ENCODE measurements at places on chromosomes 11 and 22.

- no peak for DNase-seq
Measured at GRCh38 chr11:105220121-105220520, 80.6 kb upstream of the CARD18 start.

DNA sequence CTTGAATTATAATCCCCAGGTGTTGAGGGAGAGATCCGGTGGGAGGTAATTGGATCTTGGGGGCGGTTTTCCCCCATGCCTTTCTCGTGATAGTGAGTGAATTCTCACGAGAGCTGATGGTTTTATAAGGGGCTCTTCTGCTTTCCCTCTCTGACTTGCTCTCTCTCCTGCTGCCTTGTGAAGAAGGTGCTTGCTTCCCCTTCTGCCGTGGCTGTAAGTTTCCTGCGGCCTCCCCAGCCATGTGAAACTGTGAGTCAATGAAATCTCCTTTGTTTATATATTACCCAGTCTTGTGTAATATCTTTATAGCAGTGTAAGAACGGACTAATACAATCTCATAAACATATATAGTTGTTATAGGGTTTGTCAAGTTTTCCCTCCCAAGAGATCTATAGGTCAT lies 32.8 kb downstream of the KCNE3 start:
- DNase-seq: no peak

DNA sequence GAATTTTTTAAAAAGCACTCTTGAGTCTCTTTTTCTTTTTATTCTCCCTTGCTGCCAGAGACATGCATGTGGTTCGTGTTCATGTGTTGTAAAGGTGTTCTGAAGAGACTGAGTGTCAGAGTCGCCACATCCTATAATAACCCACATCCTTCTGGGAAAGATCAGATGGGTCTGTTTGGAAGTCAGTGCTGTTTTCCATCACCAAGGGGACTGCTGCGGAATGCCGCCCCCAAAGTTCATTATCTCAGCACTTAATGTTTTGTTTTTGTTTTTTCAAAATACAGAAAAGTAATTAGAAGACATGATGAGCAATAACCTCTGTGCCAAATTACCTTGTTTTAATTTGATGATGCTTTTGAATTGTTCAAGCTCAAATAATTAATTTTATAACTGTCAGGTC lies 56.9 kb upstream of the EIF3M start:
- DNase-seq: no peak

- no peak for DNase-seq
Measured at GRCh38 chr22:36375071-36375980, 12.4 kb downstream of the MYH9 start.

DNA sequence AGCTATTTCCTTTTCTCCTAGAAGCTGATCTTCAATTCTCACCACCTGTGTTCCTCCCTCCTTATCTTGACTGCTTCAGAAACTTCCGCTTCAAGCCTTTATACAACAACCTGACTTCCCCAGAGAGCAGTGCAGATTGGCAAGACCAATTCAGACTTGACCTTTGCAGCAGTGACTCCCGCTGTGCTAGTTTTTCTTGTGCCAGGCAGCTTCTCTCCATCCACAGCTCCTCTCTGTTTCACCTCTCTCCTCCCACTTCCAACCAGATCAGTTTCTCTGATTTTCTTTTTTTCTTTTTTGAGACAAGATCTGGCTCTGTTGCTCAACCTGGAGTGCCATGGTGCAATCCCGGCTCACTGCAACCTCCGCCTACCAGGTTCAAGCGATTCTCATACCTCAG lies 74.3 kb downstream of the GRAMD1B start:
- DNase-seq: no peak

DNA sequence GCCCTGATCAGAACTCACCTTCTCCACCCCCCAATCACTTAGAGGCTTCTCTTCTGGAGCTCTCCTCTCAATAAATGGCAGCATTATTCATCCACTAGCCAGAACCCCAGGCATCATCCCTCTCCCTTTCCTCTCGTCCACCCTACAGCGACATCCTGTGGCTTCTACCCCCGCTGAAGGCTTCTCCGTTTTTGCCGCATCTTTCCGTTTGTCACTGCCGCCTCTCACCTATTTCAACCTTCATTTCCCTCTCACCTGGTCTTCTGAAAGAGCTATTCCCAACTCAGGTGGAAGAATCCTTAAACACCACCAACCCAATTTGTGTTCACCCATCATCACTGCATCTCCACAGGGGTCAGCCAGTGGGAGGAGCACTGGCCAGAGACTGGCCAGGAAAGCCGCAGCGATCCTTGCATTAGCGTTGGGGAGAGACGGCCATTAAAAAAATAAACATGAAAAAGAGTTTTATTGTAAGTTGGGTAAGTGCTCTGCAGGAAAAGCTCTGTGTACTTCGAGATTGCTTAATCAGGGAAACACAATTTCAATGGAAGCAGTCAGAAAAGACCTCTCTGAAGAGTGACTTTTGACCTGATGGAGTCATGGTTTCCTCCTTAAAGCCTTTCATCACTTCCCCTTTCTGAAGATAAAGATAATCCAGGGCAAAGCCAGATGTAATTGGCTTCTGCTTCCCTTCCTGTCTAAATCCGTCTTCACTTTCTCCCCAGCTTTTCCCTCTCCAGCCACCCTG lies 36.7 kb downstream of the SPATA19 start:
- DNase-seq: no peak

- DNase-seq: no peak
Measured at GRCh38 chr11:12123273-12123672, 12.9 kb downstream of the MICAL2 start.

GRCh38 chr11:126476977-126477376 lies 121.5 kb downstream of the ST3GAL4 start:
- no peak for DNase-seq

GRCh38 chr11:134409552-134410429 lies 2.3 kb downstream of the B3GAT1 start:
- DNase-seq: no peak

- DNase-seq: no peak
Measured at GRCh38 chr11:83599066-83599465, 312.9 kb upstream of the CCDC90B start.

GRCh38 chr11:78194490-78194889 lies 5.8 kb downstream of the USP35 start:
- DNase-seq: no peak

DNA sequence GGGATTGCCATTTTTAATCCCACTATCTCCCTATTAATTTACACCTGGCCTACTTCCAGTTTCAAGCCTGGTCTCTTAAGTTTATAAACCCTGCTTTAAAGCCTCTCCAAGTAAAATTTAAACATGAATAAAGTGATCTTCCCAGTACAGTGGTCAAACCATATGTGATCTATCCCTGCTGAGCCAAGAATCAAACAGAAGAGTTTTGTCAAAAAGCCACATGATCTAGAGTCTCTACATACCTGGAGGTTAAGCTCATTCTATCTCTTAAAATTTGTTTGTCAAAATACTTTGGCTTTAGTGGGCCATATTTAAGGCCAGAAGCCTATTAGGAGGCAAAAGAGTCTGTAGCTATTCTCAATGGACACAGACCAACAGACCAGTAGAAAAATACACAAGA lies 42.9 kb upstream of the DDI1 start:
- DNase-seq: no peak

- no peak for DNase-seq
Measured at GRCh38 chr22:35894937-35895708, 133.5 kb downstream of the RBFOX2 start.

- no peak for DNase-seq
Measured at GRCh38 chr11:20089796-20090653, 70.2 kb downstream of the DBX1 start.

- DNase-seq: no peak
Measured at GRCh38 chr11:10809373-10810160, 841 bp upstream of the EIF4G2 start.

- DNase-seq: peak; percentile 94
Measured at GRCh38 chr22:50507421-50507990, at the start of gene LMF2. LMF2 (minus strand) TSS chr22:50507702; CDS start chr22:50507675, 27 bp downstream.

DNA sequence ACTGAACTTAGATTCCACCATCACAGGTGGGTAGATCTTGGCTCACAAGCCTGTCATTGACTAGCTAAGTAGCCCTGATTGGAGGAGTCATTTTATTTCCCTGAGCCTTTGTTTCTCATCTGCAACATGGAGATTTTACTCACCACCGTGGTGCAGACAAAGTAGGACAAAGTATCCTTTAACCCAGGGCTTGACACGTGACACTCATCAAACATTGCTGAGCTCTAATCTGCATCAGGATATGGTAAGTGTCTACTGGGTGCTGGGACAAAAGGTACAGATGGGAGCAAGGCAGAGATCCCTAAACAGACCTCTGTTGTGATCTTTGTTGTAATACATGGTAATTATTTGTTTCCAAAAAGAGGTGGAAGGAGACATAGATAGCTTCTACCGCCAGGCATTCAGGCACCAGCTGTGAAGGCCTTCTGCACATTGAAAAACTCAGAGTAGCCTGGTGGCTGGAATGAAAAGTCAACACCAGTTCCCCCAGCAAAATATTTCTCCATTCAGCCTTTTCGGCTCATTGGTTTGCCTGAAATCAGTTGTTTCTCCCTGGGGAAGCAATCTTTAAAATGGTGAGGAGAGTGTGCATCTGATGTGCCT lies 18.3 kb upstream of the MICAL2 start:
- no peak for DNase-seq

GRCh38 chr22:40326905-40327735 lies 19.2 kb upstream of the ADSL start:
- DNase-seq: no peak

GRCh38 chr22:24566899-24567511 lies 11.2 kb downstream of the SNRPD3 start:
- DNase-seq: no peak

DNA sequence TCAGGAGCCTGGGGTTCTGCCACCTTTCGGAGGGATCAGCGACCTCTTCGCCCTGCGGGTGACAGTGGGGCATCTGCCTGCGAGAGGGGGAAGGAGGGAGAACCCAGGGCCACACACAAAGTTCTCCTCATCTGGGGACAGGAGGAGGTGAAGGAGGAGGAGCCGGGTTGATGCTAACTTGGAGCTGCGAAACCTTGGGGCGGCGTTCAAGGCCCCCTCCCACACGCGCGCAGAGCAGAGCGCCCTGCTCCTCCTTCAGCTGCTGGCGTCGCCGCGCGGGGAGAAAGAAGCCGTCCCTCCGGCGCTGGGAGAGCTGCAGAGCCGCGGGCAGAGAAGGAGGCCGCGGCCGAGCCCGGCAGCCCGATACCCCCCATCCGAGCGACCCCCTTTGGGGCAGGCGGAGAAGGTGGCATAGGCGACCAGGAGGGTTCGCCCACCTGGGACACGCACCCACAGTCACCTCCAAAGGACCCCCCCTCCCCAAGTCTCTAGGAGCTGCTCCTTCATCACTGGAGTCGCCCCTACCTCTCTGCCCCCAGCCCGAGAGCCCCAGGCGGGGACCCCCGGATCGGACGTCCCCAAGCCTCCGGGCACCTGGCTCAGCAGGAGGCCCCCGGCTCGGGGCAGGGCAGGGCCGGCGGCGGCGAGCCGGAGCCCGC lies at the start of gene RASD2:
TSS of gene RASD2 (plus strand) at position 237 of the 659 bp plus-strand sequence. CDS start 5,979 bp downstream, outside the sequence.
- no peak for DNase-seq

DNA sequence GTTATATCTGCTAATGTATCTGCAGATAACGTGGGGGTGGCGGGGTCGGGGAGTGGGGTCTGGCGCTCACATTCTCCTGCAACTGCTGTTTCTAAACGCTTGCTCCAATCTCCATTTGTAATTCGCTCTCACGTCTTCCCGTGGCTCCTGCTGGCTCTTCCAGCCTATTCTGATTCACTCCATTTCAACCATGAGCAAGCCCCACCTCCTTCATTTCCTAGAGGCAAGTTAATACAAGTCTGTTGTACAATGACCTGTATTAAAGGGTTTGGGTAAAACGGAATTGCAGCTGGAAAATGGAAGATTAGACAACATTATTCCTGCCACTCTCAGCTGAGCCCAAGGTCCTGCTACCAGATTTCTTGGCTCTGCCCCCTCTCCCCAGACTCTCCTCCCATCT lies 132.3 kb downstream of the CSNK2A3 start:
- no peak for DNase-seq

GRCh38 chr11:119306373-119306890 lies 10.5 kb downstream of the MCAM start:
- DNase-seq: peak; percentile 42

DNA sequence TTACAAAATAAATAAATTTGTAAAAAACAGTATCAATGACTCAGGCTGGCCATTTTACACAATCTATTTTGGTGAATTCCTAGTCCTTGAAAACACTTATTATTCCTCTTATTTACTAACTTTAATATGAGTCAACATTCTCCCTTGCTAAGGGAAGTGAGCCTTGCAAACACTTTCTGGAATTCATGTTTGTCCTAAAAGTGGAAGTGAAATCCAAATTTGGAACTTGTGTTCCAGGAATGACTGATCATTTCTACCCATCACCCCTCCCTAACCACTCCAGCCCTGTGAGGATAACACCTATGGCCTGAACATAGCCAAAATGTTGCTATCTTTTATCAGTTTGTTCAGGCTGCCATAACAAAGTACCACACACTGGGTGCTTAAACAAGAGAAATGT lies 83.1 kb downstream of the OR5AK2 start:
- no peak for DNase-seq

- DNase-seq: no peak
Measured at GRCh38 chr11:10579700-10580099, 11.2 kb upstream of the LYVE1 start.

- no peak for DNase-seq
Measured at GRCh38 chr11:113862435-113862834, 12.9 kb downstream of the USP28 start.

- DNase-seq: no peak
Measured at GRCh38 chr11:117210620-117211019, 11.4 kb downstream of the TAGLN start.

- no peak for DNase-seq
Measured at GRCh38 chr22:19176732-19177131, 1.8 kb downstream of the SLC25A1 start.

- DNase-seq: no peak
Measured at GRCh38 chr11:46293641-46294103, 16.2 kb downstream of the CREB3L1 start.

- DNase-seq: no peak
Measured at GRCh38 chr11:6194065-6194581, 4.9 kb upstream of the OR52W1 start.

DNA sequence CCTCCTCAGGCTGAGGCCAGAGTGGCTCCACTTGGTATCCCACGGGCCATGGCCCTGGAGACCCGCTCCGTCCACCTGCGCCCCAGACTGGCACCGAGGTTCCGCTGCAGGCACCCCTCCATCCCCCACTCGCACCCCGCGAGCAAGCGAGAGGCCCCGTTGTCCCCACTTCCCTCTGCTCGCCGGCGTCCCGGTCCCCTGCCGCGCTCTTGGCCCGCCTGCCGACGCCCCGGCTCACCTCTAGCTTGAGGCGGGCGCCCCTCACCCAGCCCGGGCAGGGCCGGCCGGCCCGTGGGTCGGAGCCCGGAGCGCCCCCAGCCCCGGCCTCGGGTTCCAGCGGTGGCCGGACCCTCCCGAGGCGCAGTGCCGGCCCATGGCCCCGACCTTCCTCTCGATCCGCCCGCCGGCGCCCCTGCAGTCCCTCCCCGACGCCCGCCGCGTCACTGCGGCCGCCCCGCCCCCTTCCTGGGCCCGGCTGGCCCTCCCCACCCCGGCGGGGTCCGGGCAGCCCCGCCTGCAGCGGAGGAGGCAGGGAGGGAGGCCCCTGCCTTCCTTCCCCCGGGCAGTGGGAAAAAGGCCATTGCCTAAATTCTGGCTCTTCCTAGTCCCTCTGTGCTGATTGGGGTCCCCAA lies at the start of gene PITPNM1:
TSS of gene PITPNM1 (minus strand) at position 414 of the 632 bp plus-strand sequence. CDS start 1,183 bp downstream, outside the sequence.
- DNase-seq: peak; percentile 67

Measured in activated CD4-positive, alpha-beta T cell treated with anti-CD3 and anti-CD28 coated beads, Interleukin-2, amount 50 U/mL, for 1 hour (primary cell).